ENCODE measurements at places on chromosomes 1 and 21.

DNA sequence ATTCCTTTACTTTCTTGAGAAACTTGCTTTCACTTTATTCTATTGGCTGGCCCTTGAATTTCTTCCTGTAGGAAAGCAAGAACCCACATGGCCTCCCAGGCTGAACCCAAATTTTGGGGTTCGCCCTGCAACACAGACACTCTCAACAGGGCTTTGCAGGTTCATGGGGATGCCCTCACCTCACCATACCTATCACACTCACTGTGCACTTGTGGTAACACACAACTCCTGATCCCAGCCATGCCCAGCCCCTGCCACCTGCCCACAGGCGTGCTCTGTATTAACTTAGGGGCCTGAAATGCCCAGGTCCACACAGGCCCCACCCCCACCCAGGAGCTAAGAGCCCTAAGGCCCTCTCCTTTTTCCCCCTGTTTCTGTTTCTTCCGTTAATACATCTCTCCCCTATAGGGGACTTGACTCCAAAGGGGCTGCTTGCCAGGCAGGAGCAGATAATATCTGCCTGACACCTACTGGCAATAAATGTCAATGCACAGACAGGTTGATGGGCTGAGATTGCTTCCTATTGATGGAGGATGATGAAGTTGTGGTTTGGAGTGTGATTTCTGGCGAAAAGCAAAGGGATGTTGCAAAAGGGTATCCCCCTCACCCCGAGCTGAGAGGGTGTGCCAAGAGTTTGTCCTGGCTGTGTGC lies 171.5 kb downstream of the AJAP1 start:
- no peak for DNase-seq

DNA sequence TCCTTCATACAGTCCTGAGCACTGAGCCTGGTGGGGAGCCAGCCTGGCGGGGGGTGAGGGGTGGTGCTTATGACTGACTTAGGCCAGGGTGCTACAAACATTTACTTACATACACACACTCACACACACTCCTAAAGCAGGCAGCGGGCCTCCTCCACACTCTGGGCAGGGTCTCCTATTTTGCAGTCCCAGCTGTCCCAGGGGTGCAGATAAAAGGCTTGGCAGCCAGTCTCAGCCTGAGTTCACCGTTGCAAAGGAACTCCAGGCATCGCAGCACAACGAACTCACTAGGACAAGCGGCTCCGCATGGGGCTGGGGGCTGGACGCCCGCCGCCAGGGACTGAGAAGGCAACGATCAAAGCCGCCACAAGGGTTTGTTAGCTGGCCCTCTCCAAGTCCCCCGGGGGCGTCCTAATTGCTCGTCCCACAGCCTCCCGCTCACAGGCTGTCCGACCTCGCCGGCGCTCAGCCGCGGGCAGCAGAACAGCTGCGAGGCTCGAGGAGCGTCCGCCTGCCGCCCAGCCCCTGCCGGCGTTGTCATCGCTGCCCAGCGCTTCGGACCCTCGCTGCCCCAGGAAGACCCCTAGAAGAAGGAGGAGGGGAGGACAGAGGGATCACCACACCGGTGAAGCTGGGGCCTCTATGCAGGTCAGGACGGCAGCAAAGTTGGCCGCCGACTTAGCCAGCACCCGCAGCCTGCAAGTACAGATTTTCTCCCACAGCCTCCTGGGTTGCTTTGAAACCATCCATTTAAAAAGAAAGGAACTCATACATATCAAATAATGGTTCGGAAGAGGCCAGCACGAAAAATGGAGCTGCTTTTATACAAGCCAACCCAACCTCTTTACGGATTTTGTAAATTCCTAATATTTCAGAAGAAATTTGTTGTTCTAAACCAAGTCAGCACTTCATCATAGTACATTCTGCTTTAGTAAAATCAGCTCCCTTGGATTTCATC lies 6.2 kb downstream of the BARHL2 start:
- no peak for DNase-seq

- DNase-seq = no peak
Measured at GRCh38 chr21:35981514-35982070, 78.7 kb downstream of the SETD4 start.

- DNase-seq = peak; percentile 36
Measured at GRCh38 chr1:200640963-200641401, 20.4 kb upstream of the KIF14 start.

- DNase-seq = no peak
Measured at GRCh38 chr21:44815852-44816628, 1.8 kb downstream of the SUMO3 start.

GRCh38 chr1:246139745-246140182 lies 367.3 kb downstream of the SMYD3 start:
- DNase-seq = no peak
